ENCODE measurements at places on chromosomes 16 and 17.

- DNase-seq, result no peak
These were observed 207.5 kb downstream of the PRKCA start for GRCh38 chr17:66509926-66510325.

DNA sequence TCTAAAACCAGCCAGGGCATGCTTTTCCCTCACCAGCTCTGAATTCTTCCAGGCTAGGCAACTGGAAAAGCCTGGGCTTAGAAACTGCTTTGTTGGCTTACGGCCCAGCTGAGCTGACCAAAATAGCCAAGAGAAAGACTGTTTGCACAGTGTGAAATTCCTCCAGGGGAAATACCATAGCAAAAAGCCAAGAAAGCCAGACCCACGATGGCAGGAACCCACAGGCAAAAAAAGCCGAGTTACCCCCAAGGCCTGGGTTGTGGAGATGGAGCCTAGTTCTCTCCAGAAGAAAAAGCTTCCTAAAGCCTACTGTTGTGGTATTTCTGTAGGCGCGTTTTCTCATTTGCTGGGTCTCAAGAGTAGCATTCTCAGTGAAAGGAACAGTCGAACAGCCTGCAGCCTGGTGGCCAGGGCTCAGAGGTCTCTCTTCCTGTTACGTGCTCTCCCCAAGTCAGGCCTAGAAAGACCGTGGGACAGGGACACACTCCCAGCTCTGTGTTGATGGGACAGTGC is 9.2 kb downstream of the SP2 start:
- DNase-seq, result peak; percentile 94

- no peak for DNase-seq
These were observed 170.4 kb downstream of the IRX3 start for GRCh38 chr16:54116124-54116655.

DNA sequence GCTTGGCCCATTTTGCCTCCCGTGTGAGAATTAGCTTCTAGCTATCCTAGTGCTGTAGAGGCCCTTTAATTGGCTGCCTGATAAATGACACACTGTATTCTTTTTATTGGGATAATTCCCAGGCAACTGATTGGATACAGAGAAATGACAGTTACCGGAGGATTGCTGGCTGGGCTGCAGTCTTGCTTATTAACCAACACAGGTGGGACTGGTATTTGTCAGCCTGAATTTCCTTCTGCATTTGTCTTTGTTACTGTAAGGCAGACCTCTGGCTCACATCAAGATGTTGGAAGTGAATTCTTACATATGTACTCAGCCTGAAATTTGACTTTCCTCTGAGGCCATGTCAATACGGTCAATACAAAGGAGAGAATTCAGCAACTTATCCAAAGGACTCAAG is 650.8 kb upstream of the SOX9 start:
- no peak for DNase-seq

DNA sequence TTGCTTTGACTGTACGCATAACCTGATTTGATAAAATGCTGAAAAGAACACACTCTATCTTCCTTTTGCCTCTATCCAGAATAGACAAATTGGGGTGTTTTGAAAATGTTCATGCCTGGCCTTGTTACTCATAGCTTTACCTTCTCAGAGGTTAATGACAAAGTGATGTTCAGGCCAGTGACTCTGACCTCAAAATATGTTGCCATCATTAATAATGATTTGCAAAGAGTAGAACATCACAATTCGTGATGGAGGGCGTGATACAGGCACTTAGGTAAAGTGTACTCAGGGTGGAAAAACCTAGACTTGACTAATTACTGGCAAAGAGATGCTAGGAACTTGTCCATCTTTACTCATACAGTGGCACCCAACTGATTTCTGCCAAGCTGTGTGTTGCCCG is 656.6 kb upstream of the SOX9 start:
- DNase-seq, result no peak

DNA sequence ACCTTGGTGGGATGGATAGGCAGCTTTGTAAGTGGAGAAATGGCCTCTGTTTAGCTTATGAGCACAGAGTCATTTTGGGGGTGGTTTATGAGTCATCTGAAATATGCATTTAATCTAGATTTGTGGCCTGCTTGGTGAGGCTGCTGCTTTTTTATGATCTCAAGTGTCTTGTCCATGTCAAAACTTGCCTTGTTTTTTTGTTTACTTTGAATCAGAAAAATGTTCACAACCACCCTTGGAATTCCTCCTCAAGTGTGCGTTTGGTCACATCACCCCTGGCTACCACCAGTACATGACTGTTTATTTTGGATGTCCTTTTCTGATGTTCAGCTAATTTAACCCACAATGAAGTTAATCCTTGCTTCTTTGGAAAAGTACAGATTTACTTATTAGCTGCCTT is 64.6 kb downstream of the FTO start:
- peak; percentile 93 for DNase-seq

DNA sequence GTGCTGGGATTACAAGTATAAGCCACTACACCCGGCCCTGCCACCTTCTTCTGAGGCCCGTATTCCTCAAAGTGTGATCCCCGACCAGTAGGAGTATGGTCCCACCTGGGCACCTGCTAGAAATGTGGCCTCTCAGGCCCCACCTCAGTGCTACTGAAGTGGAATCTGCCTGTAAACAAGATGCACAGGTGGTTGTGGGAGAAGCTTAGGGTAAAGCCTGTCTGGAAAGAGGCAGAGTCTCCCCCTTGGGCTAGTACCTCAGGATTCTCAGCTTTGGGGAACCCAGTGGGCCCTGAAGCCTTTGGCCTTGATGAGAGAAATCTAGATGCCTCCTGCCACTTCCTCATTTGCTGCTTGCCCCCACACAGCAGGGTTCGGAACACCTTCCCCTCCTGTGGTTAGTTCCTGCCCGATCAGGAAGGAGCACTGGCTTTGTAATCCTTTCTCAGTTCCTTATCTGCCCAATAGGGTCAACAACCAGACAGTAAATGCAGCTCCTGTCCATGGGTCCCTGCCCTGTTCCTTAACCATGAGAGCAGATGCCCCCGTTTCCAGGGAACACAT is 25.2 kb downstream of the TK2 start:
- no peak for DNase-seq

GRCh38 chr16:52690468-52690867 is 143.5 kb upstream of the TOX3 start:
- no peak for DNase-seq

DNA sequence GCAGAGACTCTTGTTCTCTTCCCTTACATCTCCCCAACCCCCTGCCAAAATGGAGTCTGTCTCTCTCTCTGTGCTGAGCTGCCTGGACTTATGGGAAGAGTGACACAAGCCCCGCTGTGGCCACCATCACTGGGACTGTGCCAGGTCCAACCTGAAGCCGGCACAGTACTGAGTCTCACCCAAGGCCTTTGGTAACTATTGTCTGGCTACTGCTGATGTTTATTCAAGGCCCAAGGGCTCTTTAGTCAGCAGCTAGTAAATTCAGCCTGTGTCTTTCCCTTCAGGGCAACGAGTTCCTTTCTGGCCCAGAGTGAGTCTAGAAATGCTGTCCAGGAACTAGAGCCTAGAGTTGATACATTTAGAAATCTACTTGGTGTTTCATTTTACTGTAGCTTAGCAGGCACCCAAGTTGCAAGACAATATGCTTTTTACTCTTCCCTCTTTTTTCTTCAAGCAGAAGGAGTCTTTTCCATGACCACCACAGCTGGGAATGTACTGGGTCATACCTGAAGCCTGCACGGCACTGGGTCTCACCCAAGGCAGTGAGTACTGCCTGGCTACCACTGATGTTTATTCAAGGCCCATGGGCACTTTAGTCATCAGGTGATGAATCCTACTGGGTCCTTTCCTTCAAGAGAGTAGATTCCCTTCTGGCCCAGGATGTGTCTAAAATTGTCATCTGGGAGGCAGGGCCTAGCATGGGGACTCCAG is 17.7 kb downstream of the EFCAB5 start:
- DNase-seq, result no peak

GRCh38 chr17:15119968-15120367 is 145.2 kb downstream of the PMP22 start:
- DNase-seq, result peak; percentile 32

DNA sequence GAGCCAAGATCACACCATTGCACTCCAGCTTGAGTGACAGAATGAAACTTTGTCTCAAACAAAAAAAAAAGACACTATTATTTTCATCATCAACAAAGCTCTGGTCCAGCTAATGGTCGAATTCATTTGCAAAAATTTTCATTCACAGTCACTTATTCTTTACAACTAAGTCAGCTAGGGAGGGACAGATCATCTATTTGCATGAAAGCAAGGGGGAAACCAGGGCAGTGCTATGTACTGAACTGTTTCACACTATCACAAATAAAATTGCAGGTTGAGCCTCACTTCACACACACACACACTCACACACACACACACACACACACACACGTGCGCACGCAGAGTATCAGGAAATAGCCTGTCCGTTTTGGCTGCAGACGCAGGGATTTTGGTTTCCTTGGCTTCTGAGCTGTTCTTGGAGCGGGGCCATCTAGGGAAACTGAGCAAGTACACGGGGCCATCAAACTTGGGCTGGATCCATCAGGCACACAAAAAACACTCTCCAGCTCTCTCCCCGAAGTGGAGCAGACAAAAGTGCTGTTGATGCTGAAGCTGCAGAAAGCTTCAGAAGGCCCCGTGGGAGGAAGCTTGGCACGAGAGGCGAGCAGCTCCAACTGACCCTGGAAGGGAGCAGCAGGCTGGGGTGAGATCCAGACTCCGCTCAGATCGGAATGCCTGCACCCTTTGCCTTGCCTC is 44.3 kb upstream of the HELZ start:
- no peak for DNase-seq

- DNase-seq, result peak; percentile 97
These were observed 1.9 kb upstream of the CPD start for GRCh38 chr17:30376621-30377452.

DNA sequence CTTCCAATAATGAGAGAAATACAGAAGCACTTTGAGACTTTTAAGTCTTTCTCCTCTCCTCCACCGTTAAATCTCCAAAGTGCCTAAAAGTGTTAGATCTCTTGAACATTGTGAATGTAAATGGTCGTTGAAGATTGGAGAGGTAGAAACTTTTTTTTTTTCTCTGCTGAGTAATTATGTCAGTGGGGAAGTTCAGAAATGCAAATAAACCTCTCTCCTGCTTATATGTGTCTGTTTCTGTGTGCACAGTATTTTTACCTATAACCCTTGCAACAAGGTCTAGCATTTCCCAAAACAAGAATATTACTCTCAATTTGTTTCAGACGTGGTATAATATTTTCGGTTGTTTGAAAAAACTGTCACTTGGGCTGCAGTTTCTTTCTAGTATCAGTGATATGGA is 833.6 kb upstream of the CDH8 start:
- DNase-seq, result no peak

- peak; percentile 66 for DNase-seq
These were observed 4.6 kb downstream of the RAI1 start for GRCh38 chr17:17685775-17686291.

GRCh38 chr17:33811984-33812577 is 443.0 kb upstream of the CCL2 start:
- DNase-seq, result no peak

- no peak for DNase-seq
These were observed 8.5 kb upstream of the ADCY7 start for GRCh38 chr16:50257876-50258275.

- no peak for DNase-seq
These were observed 18.9 kb downstream of the COG1 start for GRCh38 chr17:73211745-73212144.

DNA sequence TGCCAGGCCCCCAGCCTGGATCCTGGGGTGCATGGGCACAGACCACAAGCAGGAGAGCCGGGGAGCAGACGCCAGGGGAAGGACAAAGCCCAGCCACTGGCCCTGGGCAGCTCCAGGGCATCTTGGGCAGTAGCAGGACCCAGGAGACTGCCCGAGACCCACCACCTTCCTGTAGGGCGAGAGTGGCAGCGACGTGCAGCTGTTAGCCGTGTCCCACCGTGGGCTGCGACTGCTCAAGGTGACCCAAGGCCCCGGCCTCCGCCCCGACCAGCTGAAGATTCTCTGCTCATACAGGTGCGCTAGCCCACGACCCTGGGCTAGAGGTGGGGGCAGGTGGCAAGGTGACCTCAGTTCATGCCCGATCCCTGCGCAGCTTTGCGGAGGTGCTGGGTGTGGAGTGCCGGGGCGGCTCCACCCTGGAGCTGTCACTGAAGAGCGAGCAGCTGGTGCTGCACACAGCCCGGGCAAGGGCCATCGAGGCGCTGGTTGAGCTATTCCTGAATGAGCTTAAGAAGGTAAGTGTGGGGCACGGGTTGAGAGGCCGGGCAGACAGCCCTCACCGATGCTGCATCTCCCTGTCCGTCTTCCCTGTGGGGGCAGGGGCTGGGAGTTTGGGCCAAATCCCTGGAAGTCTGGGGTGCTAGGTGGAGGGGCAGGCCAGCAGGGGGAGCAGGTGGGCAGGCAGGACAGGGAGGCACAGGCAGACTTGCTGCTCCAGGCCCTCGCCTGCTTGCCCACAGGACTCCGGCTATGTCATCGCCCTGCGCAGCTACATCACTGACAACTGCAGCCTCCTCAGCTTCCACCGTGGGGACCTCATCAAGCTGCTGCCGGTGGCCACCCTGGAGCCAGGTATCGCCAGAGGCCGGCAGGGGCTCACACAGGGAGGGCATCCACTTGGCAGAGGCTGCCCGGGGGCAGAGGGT is 13.5 kb upstream of the SMIM5 start:
- DNase-seq, result peak; percentile 50

DNA sequence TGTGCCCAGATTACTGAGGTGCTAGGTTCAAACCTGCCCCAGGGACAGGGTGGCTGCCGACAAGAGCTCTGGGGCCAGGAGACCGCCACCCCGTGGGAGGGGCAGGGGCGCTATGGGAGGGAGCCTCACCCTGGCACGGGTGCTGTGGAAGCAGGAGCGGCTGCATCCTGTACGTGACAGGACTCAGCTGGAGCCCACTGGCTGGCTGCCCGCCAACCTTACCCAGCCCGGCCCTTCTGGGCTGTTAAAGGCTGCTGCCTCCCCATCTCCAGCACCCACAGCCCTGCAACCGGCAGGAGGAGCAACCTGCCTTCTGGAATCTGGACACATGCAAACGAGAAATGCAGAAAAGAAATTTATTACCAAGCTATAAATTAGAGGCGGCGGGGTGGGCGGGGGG is 11.2 kb downstream of the PAM16 start:
- peak; percentile 23 for DNase-seq

- no peak for DNase-seq
These were observed 335.1 kb downstream of the GRIN2A start for GRCh38 chr16:9847146-9847545.

GRCh38 chr16:57867000-57867561 is 64.8 kb upstream of the KIFC3 start:
- no peak for DNase-seq

All from cardiac muscle cell (in vitro differentiated cells and primary cell).